ENCODE measurements at places on chromosomes 3 and 15.

GRCh38 chr15:36478561-36478960 is 100.9 kb upstream of the CDIN1 start:
- no peak for DNase-seq

GRCh38 chr15:72127724-72128322 is 9.6 kb downstream of the SENP8 start:
- DNase-seq, result no peak

- DNase-seq, result no peak
These were observed 8.6 kb upstream of the GOLIM4 start for GRCh38 chr3:168104361-168104760.

DNA sequence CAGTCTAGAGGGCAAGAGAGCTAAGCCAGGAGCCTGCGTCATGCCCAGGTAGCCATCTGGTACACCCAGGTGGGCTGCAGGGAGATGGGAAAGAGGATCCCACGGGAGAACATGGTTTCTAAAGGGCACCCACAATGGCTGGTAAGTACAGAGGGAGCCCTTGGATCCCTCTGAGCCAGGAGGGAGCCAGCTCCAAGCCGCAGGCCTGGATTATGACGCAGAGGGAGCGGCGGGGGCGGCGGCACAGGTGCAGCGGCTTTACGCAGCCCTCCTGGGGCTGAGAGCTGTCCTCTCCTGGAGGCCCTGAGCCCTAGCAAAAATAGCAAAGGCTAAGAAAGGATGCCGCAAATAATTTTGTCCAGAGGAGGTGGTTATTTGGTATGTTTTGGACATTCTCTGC is 2.8 kb downstream of the CAV3 start:
- no peak for DNase-seq

DNA sequence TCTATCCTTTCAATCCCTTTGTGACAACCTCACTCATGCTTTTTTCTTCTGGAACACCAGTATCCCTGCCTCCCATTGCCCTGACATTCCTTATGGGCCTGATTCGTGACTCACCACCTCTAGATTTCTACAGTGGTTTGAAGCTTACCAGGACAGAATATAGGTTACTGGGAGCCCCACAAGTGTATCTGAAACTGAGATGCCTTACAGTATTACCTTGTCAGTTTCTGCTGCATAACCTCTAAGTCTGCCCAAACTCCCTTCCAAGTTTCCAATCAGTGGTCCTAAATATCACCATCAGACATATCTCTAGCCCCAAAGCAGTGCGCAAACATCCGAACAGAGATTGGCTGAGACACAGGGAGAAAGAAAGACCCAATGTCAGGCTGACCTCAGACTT is 5.6 kb downstream of the CPB1 start:
- no peak for DNase-seq

GRCh38 chr3:174223042-174223441 is 636.1 kb upstream of the NAALADL2 start:
- no peak for DNase-seq

DNA sequence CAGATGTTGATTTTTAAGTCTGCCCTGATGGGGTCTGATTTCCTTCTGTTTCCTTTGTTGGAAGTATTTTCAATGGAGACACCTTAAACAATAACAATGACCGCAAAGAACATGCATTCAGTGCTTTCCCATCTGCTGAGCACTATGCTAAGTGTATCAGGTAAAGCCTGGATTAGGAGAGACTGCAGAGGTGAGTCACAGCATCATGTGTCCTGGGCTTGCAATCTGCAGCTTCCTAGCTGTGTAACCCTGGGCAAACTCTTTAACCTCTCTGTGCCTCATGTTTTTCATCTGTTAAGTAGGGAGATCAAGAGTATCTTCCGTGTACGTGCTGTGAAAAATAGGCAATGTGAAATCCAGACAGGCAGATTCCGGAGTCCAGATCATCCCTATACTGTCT is 13.3 kb upstream of the CHRNB4 start:
- DNase-seq, result no peak

DNA sequence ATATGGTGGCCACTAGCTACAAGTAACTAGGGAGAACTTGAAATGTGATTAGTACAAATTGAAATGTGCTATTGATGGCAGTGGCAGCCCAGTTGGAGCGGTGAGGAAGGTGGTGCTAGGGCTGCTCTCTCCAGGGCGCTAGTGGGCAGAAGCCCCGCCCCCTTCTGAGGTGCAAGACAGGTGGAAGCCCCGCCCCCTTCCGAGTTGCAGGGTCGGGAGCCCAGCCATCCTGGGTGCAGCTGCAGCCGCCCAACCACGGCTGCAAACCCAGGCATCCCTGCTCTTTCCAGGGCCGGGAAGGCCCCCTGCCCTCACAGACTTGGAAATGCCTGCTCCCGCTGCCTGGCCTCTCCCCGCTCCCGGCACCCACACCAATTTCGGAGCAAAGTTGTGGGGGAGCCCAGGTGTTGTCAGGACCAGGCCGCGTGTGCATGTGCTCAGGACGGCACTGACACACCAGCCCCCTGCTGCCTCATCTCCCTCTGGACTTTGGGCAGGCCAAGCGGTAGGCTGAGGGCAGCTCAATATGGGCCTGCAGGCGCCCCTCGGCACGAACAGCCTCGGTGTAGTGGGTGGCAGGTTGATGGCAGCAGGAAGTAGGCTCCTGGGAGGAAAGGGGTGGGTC is 10.0 kb downstream of the ATR start:
- no peak for DNase-seq

DNA sequence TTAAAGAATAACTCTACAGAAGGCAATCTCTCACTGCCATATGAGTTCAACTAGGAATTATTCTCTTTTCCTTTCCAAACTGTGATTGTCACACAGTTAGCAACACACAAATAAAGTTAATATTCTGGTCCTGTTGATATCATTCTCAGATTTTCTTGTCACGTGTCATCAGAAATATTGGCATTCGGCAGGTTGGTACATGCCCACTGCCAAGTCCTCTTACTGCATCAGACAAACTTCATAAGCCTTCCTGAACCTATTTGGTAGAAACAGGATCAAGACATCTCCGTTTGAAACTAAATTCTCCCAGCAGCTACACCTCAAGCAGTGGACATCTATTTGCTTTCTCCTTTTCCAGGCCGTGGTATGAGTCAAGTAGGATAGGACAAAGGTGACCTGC is 177.9 kb upstream of the SOX2 start:
- DNase-seq, result no peak

- DNase-seq, result peak; percentile 42
These were observed 217.0 kb downstream of the PDCD6IP start for GRCh38 chr3:34015204-34016142.

DNA sequence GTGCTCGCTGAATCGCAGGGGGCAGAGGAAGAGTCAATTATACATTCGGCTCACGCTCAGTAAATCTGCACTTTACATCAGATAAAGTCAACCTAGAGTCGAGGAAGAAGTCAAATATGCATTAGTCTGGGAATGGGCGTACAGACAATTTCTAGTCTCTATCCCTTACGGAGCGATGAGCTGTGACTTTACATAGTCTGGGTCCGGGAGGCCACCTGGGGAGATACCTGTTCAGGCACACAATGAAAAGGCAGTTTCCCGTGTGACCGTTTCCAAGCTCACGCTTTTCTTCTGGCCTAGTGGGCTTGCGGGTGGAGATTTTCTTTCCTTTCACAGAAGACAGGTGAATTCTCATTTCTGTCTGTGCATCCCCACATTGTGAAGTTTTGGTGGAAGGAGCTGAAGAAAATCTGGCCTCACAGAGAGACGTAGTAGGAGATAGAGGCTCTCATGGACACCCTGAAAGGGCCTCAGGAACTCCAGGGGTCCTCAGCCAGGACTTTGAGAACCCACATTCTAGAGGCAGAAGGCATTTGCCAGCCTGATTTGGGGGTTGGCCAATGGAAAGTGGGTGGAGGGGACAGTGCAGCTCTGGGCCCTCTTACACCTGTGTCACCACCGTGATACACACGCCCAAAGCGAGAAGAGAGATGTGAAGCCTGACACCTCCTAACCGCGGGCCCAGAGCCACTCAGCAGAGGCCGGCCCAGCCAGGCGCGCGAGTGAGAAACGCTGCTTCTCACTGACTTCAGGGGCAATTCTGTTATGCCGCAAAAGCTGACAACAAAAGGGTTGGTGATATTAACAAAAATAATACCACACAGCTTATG is 10.7 kb upstream of the OCA2 start:
- DNase-seq, result no peak

GRCh38 chr3:106332129-106332528 is 463.3 kb upstream of the CBLB start:
- no peak for DNase-seq

DNA sequence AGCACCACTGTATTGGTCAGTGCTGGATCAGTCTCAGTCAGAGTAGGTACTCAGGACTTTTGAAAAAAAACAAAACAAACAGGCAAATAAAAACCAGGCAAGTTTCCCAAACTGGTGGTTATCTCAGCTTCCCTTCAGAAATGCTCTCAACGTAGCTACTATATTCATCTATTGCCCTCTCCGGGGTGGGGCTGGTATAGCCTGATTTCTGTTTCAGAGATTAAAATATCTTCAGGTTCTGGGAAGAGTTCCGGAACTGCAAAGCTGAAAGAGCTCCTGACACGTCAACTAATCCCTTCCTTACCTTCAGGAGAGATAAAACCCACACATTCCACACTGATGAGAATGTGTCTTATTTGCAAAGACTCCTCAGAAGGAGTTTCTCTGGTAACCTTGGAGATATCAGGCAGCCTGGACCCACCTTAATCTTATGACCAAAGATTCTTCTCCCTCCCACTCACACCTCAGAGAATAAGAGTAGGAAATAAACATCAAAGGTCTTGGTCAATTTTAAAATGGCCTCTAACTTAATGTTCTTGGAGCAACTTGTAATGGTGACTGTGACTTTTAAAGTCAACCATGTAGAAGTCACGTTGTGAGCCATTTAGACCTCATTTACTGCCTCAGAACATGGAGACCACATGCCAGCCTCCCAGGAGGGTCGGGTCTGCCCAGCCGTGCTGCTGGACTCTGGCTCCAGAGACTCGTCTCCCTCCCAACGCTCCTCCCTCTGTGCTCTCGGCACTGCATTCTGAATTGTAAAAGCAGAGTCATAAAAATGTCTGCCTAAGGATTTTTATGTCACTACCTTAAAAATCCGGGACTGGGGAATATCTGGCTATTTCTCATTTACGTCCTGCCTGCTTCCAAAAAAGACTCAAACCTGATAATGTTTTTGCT is 53.8 kb downstream of the CDCP1 start:
- peak; percentile 80 for DNase-seq

GRCh38 chr15:92187975-92188374 is 205.7 kb upstream of the ST8SIA2 start:
- DNase-seq, result no peak

GRCh38 chr15:94004697-94005096 is 226.7 kb upstream of the MCTP2 start:
- no peak for DNase-seq

DNA sequence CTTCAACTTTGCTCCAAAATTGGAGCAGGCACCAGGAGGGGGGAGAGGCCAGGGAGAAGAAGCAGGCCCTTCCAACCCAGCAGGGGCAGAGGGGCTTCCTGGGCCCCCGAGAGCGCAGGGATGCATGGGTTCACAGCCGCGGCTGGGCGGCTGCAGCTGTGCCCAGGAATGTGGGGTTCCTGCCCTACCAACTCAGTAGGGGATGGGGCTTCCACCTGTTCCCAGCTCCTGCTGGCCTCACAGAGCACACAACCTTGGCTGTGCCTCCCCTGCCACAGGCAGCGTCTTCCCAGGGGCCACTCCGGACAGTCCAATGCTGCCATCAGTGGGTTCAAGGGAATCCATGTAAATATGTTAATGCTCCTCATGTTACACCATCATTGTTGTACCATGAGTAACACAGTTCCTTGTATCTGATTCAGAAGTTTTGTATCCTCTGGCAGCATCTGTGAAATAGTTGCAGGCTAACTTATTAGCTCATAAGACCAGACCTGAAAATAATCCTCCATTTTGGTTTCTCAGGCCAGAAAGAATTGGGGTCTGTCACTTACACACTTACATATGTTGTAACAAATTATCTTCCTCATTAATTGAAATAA is 12.1 kb upstream of the SIAH2 start:
- peak; percentile 69 for DNase-seq

- DNase-seq, result peak; percentile 12
These were observed 62.5 kb upstream of the GBE1 start for GRCh38 chr3:81823882-81824395.

GRCh38 chr3:186998937-186999368 is 68.6 kb downstream of the ST6GAL1 start:
- no peak for DNase-seq

DNA sequence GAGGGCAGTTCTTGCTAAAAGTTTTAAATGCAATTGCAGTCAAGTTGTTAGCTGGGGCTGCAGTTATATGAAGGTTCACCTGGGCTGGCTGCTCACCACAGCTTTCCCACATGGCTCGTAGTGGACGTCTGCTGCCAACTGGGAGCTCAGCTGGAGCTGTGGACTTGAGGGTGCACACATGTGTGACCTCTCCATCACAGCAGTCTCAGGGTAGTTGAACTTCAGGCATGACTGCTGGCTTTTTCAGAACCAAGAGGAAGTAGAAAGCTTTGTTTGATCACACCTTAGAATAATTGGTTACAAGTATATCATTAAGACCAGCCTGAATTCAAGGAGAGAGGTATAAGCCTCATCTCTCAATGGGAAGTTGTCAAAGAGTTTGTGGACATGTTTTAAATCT is 74.1 kb downstream of the CHL1 start:
- no peak for DNase-seq

DNA sequence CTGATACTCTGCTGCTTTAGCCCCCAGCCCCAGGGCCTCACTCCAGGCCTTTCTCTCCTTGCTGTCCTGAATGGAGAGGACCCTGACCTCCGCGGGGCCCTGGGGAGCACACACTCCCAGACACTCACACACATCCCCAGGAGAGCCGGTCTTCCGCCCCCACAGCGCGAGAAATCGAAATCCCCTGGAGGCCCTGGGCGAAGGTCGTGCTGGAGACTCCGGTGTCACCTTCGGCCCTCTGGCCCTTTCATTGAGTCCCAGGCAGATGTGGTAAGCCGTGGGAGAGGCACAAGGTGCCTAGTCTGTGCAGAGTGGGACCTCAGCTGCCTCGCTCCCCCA is 848 bp upstream of the GOLGA8B start:
- no peak for DNase-seq

GRCh38 chr15:65056868-65057548 is 10.8 kb downstream of the RASL12 start:
- DNase-seq, result no peak

- DNase-seq, result peak; percentile 54
These were observed 10.5 kb downstream of the FILIP1L start for GRCh38 chr3:100103558-100104441.

DNA sequence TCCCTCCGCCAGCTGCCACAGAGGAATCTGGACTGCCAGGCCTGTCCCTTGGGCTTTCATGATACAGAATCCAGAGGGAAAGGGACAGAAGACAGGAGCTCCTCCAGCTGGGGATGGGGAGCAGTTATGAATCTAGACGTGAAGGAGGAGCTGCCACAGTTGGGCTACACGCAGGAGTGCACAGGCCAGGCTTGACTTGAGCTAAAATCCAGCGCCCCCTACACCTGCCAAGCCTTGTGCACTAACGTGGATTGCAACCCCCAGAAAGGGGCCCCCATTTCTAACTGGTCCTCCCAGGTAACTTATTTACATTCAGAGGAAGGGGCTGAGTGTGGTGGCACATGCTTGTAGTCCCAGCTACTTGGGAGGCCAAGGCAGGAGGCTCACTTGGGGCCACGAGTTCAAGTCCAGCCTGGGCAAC is 14.3 kb downstream of the KLHL6 start:
- no peak for DNase-seq

- peak; percentile 17 for DNase-seq
These were observed 50.6 kb upstream of the MLF1 start for GRCh38 chr3:158520433-158520832.
